ENCODE measurements at places on chromosomes 6 and 20.

GRCh38 chr6:42393339-42393738, 58.4 kb downstream of the TRERF1 start:
- DNase-seq = no peak

GRCh38 chr6:13484138-13484708, 3.2 kb downstream of the GFOD1 start:
- no peak for DNase-seq

DNA sequence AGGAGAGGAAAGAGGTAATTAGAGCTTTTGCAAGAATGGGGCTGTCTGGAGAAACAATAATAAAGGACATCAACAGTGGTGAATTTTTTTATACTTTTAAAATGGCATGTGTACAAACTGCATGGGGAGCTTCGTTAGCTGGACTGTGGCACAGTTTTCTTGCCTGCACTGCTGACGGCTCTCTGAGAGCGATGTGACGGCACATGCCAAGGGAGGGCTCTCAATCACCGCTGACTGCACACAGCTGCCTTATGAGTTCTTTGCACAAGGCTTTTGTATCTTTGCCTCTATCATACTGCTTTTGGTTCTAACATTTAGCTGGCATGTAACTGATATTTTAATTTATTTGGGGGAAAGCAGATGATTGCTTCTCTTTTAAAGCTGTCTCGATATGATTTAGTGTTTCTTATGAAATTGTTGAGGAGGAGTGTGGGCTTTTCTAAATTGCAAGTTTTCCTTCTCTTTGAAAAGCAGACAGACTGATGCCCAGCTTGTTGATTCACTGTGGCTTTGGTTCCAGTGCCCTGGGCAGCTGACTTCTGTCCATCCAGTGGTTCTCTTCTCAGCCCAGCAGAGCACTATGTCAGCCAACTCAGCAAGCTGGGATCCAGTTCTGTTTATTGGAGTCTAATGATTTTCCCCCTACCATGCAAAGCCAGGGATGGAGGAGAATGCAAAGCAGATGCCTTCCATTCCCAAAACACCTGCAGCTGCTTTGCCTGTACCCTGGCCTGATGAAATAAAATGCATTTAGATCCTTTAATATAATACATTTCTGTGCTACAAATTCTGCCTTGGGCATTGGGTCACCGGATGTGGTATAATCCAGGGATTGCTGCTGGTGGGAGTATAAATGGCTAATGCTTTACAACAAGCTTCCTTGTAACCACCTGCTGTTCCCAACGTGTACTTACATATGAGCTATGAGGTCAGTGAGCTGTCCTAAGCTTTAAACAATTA, 323.9 kb downstream of the ZFAND3 start:
- no peak for DNase-seq

GRCh38 chr20:60340232-60340631, 382.0 kb downstream of the CDH26 start:
- DNase-seq = no peak

- no peak for DNase-seq
These were observed 110.1 kb downstream of the ERMARD start for GRCh38 chr6:169861431-169862042.

GRCh38 chr6:16216501-16217155, 21.8 kb upstream of the GMPR start:
- DNase-seq = no peak

DNA sequence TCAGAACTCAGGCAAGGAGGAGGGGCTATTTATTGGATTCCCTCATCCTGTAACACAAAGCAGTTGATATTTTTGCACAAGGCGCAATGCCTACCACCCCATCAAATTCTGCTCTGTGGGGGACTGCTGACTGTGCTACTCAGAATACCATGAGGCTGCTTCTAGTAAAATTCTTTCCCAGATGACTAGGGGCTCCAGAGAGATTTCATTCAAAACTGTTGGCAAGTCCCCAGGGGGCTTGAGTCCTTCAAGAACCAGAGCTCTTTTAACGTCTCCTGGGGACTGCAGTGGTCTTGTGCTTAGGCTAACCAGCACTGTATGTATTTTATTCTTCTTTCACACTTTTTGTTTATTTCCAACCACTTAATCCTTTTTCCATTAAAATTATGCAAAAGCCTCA, 365.9 kb upstream of the AGPAT4 start:
- no peak for DNase-seq

DNA sequence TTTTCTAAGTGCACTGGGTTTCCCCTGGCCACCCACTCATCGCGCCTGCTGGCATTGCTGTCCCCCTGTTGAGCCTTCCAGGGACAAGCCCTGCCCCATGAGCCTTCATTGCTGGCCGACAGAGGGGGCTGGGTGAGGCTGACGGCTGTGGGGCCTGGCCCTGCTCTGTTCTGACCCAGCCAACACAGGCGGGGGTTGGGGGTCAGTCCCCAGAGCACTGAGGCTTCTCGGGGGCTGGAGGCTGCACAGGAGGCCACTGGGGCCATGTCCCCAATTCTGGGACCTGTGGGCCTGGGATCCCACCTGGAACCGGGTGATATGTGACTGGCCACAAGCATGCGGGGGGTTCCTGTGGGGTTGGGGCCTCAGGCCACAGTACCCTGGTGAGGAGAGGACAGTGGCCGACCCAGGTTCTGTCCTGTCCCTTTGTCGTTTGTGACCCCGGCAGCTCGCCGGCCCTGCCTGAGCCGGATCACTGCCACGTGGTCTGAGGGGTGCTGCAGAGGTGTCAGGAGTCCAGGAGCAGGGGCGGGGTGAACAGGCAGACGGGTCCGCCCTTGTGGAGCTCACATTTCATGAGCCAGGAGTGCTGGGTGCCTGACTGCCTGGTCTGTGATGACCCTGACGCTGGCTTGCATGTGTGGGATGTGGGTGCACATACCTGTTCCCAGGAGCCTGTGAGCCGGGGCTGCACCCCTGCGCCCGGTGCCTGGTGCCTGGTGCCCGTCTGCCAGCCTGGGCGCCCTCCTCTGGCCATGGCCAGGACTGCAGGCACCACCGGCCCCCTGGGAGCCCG, 2.1 kb upstream of the COL20A1 start:
- no peak for DNase-seq

- DNase-seq = no peak
These were observed 250.4 kb downstream of the C6orf118 start for GRCh38 chr6:165059032-165059431.
